ENCODE measurements at places on chromosomes 6 and 20.

DNA sequence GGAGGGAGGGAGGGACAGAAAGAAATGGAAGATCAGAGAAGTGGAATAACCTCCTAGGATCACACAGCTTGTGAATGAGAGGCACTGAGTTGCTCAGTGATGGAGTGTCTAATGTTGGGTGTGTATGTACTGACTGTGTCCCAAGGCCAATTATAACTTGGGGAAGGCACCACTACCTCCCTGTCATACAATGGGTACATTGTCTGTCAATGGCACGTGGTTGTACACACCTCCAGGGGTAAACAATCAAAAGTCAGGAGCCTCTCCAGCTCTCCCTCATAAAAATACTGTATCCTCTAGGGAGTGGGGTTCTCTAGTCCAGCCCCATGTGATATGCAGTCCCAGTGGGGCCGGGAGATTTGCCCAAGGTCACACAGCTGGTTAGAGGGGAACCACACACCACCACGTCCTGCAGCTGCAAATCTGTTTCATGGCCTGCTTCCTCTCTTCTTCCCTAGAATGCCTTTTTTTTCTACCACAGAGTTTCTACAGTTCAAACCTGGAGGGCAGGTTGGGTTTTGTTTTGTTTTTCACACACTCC, 112.5 kb downstream of the SNX5 start:
- peak; percentile 65 for DNase-seq

GRCh38 chr6:10854922-10855632, 16.7 kb upstream of the MAK start:
- peak; percentile 24 for DNase-seq

DNA sequence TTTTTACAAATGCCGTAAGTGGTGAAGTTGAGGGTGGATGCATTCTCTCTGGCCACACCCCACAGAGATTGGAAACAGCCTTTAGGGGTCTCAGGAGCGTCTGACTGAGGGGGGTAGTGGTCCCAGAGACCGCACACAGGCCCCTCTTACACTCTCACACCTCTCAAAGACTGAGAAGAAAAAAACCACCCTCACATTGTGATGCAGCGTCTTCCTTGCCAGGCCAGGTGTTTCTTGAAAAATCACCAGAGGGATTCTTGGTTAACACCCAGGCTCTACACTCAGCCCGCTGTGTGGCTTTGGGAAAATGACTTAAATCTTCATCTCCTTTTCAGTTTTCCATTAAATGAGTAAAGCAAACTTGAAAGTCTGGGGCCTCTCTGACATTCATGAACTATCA, 115.8 kb upstream of the SPTLC3 start:
- no peak for DNase-seq

GRCh38 chr6:133130863-133131262, 110.3 kb upstream of the EYA4 start:
- DNase-seq, result peak; percentile 46

GRCh38 chr20:56806952-56807517, 177.9 kb downstream of the TFAP2C start:
- DNase-seq, result no peak

GRCh38 chr6:22102671-22103070, 194.2 kb downstream of the PRL start:
- no peak for DNase-seq

DNA sequence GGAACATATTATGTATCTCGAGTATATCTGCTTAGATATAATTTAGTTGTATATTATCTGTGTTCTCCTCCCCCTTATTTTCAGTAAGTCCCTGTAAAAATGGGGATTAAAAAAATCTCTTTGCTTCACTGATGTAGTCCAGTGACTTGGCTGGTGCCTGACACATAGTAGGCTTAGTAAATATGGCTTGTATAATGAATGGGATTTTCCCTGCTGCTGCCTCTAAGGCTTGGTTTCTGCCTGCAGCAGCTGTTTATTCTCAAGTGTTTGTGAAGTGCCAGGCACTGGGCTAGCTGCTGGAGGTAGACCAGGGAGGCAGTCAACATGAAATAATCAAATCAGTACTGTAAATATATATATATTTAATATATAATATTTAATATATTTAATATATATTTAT, 1.6 kb upstream of the ZFP64 start:
- DNase-seq, result no peak

- DNase-seq, result no peak
Observed at GRCh38 chr6:56570413-56571359, 72.0 kb downstream of the DST start.

DNA sequence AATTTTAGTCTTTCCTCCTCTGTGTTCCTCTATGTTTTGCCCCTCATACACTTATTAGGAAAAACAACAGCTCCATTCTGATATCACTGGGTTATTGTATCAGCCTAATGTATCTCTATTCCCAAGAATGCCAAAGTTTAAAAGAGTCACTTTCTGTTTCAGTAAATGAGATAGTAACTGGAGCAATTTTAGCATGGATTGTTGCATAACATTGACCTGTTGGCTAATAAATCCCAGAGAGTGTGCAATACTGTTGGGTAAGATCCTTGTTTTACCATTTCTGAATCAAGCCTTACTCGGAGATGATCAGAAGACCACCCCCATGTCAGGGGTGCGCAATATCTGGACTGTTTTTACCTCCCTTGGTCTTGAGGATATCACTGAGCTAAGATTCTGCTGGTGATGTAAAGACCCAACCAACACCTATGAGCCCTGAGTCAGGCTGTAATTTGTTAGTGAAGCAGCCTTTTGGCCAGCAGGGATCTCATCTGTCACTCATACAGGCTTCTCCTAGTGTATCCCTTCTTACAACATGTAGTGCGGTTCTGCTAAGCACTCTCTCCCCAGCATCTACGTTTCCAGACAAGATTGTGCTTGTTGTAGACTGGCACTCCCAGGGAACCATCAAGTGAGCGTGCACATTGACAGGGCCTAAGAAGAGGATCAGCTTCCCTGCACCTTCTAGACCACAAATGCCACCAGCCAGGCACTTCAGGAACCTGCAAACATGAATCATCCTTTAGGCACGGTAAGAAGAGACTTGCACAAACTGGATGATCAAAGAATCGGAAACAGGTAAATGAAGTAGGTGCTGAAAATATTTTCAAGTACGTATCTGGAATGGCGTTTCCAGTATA, 11.5 kb upstream of the IPCEF1 start:
- no peak for DNase-seq

DNA sequence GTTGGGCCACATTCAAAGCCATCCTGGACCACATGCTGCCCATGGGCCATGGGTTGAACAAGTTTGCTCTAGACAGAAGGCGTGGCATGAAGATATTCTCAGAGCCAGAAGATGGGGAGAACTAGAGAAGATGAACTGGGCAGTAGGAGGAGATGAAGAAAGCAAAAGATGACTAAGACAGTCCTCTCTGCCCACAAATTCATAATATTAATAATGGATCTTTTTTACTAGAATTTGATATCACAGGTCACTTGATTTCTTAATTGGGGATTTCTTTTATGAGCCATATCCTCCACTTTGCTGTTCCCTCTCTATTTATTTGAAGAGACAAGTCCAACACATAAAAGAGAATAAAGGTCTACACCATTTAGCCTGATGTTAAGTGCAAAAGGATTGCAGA, 25.5 kb upstream of the EDN1 start:
- no peak for DNase-seq

DNA sequence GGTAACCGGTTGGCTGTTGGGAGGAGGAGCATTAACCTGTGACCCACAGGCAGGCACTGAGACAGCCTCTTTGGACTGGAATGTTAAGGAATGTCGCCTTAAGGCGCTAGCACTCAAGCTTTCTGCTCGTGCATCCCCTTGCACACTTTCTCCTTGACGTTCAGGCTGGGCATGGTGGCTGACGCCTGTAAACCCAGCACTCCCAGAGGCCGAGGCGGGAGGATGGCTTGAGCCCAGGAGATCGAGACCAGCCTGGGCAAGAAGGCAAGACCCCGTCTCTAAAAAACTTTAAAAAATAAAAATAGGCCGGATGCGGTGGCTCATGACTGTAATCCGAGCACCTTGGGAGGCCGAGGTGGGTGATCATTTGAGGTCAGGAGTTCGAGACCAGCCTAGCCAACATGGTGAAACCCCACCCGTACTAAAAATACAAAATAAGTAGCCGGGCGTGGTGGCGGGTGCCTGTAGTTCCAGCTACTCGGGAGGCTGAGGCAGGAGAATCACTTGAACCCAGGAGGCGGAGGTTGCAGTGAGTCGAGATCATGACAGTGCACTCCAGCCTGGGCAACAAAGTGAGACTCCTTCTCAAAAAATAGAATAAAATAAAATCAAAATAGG, 1.9 kb upstream of the GID8 start:
- DNase-seq, result no peak

DNA sequence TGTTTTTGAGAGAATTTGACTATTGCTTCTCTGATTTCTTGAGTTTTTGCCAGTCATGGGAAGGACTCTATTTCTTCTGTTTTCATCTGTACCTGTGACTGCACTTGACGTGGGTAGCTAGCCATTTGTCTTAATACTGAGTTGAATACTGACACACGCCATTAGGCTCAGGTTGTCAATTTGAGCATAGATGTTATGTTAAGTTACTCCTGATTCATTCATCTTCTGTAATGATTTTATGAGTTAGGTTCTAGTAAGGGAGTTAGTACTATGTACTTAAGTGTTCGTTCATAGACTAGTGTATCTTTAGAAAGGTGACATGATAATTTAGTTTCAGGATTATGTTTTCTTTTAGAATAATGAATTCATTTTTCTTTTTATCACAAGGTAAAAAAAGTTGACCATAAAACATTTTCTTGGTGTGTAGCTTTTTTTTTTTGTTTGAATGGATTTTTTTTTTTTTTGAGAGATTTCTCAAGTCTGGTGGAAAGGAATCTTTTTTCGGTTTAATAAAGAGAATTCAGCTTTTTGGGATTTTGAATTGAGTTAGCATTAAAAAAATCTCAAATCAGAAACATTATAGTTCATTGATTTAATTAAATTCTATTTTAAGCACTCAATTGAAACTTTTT, 1.7 kb downstream of the AFDN start:
- no peak for DNase-seq

DNA sequence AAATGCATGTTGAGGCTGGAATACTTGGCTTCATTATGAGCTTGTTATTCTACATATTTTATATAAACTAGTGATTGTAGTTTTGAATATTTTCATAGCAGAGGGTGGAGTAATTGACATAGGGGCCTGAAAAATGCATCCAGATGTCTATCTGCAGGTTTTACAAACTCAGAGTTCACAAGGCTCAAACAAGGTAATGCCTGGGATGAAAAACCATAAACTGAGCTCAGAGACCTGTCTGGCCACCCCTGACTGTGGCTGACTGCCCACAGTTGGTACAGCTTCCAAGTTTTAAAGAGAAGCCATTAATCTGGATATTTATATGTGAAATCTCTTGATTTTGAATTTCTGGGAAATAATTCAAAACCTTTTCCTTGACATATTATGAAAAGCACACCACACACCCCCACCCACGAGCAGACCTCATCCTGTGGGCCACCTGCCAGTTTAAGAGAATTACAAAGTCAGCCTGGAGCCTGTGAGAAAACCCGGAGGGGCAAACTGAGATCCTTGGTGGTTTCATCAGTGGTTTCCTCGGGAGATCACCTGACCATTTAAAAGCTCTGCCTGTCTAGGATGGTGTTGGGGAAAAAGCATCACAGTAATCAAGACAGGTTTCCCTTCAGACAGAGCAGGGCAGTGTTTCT, 230.1 kb downstream of the SAMD5 start:
- DNase-seq, result peak; percentile 70

DNA sequence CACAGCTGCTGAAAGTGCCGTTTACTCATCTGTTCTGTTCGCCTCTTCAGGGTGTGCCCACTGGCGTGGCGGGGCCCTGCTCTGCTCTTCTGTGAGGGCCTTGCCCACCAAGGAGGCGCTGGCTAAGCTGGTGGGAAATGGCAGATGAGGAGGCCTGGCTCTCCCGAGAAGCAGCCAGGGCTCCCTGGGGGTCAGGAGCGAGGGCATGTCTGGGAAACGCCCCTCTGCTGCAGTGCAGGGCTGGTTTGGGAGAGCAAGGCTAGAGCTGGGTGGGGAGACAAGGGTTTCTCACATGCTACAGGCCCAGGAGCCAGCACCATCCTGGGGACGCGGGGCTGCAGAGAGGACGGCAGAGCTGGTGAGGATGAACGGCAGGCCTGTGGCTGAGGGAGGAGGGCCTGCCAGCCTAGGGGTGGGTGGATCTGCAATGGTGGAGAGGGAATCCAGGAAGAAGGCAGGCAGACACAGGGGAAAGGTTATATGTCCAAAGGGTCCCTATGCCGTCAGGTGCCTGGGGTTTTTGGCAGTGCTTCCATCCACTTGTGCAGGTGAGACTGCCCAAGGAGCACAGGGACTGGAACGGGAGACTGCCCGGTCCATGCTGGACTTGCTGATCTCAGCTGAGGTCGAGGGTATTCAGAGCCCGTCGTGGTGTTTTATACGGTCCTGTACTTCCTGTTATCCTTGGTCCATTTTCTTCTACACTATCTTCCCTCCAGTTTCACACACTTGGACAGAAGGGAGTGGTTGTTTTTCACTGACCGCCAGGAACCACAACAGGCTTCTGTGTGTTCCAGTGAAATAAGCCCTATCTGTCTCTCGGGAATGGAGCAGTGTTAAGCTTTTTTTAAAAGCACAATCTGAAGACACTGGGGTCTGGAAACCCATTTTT, 119.2 kb downstream of the SYCP2 start:
- no peak for DNase-seq

GRCh38 chr6:37106982-37107491, 62.9 kb upstream of the PIM1 start:
- no peak for DNase-seq

DNA sequence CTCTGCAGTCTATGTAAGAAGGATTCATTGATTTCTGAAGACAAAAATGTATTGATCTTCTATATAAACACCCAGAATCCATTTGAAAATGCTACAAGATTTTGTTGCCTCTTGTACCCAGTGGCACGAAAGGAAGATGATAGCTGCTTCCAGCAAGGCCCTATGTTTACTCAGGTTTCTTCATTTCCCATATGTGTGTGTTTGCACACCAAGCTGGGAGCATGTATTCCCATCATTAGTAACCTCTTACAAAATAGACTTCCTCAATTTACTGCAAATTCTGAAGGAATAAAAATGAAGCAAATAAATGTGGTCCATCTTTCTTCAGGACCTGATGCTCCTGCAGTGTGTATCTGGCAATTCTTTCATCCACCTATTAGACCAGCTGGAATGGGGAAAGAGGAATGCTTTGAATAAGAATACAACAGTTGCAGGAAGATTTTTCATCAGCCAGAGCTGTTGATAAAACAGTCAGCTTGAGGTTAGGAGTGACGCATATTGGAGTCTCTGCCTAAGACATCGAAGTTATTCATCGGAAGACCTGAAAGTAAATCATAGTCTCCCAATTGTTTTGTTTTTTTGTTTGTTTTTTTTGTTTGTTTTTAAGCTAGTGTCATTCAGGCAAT, 132.3 kb downstream of the PDE7B start:
- DNase-seq, result no peak

Data from femur (tissue), 1 donor.